HFFc6 (cell line): ENCODE measurements at places on chromosomes 13 and 19.

GRCh38 chr13:20331949-20332348 lies 99.8 kb upstream of the GJB6 start:
- no peak for DNase-seq

- no peak for DNase-seq
Measured at GRCh38 chr19:1871140-1871597, 7.8 kb upstream of the KLF16 start.

DNA sequence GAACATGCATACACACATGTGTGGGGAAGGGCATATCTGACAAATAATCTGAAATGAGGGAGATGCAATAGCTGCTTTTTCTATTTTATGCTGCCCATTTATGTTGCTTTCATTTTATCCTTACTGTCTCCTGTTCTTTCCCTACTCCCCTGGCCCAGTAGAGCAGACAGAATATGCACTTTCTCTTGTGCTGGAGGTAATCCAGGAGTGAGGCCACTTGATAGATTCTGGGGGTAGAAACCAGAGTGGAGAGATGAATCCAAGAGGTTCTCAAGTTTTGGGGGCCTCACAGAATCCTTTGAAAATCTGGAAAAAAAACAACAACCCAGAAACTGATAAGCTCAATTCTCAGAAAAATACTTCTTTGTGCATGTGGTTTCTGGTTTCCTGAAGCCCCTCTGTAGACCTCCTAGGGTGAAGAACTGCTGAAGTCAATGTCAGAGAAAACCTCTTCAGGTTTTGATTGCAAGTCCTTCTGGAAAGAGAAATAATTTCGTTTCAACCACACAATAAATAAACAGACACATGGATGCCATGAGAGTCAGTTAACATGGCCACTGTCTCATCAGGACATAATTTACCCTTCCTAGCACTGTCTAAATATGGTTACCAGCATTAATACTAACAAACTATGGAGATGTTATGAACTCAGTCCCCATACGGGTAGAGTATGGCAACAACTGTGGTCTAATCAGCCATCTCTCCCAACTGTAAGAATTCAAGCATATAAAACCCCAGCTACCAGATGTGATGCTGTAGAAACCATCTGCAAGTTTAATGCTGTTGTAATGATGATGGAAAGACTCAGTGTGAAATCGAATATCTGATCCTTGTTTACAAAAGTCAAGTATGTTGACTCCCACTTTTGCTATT lies 355.6 kb downstream of the SLC7A1 start:
- DNase-seq, result no peak

DNA sequence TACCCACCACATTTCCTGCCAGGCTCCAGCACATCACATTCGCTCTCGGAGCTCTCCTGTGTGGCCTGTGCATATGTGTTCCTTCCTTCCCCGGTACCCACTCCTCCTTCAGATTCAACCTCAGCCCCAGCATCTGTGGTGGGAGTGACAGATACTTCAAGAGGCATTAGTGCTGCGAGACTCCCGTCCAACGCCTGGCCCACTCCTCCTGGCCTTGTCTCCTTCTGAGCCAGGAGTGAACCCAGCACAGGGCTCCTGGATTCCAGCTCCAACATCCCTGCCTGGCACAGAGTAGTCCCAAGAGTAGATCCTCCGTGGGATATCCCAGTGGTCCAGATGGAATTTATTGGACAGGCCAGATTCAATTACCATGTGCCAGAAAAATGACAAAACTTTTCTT lies 55.9 kb downstream of the SACS start:
- no peak for DNase-seq

GRCh38 chr13:19810151-19810550 lies 27.4 kb upstream of the PSPC1 start:
- no peak for DNase-seq

DNA sequence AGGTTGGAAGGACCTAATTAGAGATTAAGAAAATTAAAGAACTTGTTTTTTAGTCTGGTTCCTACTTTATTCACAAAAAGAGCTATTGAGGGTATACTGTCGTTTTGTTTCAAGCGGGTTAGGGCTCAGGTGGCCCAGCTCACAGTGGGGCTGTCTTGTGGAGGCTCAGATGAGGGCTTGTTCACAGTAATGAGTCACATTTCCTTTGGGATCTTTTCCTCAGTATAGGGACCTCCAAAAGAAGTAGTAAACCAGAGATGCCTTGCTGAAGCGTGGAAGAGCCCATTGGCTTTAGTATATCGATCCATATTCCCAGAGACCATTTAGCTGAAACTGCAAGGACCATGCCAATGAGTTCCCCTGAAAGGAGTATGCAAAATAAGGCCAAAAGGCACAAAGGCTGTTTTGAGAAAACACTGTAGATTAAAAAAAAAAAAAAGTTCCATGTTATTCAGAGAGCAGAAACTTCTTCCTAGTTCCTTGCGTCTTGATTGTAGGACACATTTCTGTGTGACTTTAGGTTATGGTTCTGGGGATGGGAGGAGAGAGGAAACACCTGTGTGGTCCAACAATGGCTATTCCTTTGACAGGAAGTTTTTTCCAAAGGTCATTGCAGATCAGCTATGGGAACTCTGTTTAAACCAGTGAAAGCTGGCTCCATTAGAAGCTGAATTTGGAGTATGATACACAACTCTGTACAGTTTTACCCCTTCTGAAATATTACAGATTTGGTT lies 32.8 kb upstream of the GPI start:
- DNase-seq, result no peak

- no peak for DNase-seq
Measured at GRCh38 chr19:29515706-29516357, 10.0 kb upstream of the VSTM2B start.

DNA sequence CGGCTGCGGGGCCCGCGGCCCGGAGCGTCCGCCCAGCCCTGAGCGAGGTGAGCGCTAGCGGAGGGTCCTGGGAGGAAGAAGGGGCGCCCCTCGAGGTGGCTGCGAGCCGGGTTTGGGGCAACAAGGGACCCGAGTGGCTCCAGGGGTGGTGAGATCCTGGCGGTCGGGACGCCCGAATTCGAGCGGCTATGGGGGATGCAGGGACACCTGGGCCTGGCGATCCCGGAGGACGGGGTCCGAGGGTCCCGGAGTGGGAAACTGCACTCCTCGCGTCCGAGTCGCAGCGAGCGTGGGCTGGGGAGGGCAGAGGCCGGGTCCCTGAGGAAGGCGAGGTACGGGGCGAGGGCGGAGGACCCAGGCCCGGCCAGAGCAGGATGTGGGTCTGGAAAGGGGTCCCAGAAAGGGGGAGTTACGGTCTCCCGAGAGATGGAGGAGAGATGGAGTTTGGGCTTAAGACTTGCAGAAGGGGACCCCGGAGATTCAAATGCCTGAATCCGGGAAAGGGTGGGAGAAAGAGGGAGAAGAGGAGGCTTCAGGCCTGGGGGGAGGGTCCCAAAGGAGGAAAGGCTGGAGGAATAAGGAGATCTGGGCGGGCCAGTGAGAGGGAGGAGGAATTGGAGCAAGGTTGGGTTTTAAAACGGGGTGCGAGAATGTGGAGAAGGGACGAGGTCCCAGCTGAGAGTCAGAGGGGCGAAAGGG lies 542 bp downstream of the CACNG7 start:
- no peak for DNase-seq

DNA sequence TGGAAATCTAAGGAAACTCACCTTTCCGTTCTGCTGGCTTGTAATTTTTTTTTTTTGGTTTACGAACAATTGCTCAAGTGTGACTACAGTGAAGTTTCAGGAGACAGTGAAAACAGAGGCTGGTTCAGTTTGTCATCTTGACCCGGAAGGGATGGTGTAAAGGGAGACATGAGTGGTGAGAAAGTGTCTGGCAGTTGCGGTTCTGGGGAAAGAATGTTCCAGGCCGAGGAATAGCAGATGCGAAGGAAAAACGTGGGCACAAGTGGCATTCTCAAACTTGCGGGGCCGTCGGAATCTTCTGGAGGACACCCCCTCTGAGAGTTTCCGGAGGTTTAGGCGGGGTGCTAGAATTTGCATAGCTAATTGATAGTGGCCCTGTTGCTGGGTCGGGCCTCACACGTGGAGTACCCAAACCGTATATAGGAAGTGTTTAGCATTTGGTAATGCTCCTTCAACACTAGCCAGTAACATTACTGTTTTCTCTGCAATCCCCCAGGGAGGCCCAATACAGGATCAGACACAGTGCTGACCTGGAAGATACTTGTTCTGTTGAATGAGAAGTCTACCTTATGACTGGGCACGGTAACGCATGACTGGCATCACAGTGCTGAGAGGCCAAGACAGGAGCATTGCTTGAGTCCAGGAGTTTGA lies 2.8 kb upstream of the TNFSF9 start:
- no peak for DNase-seq

GRCh38 chr13:80276371-80277289 lies 64.3 kb downstream of the SPRY2 start:
- peak; percentile 64 for DNase-seq

DNA sequence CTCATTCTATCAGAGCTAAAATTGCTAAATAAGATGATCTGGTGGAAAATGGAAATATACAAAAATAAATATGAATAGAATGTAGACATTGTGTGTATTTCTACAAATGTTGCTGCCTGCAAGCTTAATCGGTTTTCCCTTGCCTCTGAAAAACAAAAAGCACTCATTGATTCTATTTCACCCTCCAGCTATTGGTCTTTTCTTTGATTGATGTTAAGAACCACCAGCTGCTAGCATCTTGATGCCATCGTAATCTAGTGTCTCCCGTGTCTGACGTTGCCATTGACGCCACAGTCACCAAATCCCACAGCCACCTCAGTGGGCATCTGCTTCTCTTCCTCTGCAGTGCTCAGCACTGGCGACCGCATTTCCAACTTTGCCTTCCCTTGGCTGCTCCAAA lies 461.8 kb downstream of the MYO16 start:
- DNase-seq, result no peak

DNA sequence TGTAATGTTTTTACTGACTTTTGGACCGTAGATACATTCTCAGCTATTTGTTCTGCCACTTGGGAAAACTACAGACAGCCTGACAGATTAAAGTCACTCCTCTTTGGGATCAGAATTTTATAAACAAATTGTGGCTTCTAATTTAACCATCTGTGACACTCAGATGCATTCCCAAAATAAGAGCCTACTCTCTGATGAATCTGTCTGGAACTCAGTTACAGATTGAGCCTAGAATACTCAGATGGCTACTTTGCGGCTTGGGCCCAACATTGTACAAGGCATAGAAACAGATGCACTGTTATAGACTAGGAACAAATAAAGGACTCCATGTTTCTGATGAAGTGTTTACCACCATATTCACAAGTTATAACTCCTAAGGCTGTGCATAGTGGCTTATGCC lies 291.0 kb upstream of the SLITRK6 start:
- no peak for DNase-seq
